ENCODE measurements at places on chromosomes 12 and 14. TPM values are rescaled to one million over a fixed set of nuclear protein-coding genes. Genes with fewer than 3 reads are reported as not detected.

DNA sequence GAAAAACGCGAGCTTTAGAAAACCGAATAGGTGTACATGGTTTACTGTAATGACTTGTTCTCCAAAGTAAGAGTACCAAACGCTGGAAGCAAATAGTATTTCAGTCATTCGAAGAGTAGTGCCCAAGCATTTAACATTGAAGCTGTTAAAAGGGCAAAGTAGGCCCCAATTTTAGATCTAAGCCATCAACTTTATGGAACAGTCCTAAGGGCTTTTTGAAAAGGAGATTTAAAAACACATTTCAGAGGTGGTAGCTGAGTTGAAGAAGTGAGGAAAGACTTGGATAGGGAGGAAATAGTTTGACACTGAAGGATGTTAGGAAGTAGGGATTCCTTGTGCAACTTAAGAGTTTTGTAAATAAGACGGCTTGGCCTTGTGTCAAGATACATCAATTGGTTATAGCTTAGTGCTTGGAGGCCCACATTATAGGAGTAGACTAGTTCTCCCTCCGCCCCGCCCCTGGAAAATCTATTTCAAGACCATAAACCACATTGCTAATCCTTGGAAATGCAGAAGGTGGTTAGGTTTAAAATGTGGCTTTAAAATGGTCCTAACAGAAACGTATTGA lies 783 bp upstream of the TUBA1B start:
- peak; percentile 54 for DNase-seq

- DNase-seq: no peak
Observed at GRCh38 chr14:99602054-99602787, 1.8 kb downstream of the CCDC85C start.

Gene KCNC2
- total RNA-seq: not detected

Gene GLI1
- total RNA-seq: 0.49 TPM

Gene SERPINA5
- total RNA-seq: 0.49 TPM

Gene CLEC2A
- total RNA-seq: not detected

Gene MYH6
- not detected for total RNA-seq

Gene SMCO2
- total RNA-seq: not detected

DNA sequence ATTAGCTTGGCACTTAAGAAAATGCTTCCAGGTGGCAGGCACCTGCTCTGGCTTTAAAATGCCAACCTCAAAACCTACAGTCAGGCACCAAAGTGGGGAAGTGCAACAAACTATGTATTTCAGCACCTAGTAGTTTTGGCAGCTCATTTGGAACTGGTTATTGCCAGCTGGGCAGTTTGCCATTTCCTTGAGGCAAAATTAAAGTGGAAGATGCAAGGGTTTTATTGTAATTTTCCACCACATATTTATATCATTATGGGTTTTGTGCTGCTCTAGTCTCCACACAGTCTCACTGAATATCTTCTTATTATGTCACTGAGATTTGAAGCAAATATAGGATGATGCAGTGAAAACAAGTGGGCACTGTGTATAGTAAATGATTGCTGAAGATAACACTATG lies 117.0 kb downstream of the PRKD1 start:
- DNase-seq: peak; percentile 66

- DNase-seq: no peak
Observed at GRCh38 chr12:120209851-120210250, 8.9 kb upstream of the RPLP0 start.

DNA sequence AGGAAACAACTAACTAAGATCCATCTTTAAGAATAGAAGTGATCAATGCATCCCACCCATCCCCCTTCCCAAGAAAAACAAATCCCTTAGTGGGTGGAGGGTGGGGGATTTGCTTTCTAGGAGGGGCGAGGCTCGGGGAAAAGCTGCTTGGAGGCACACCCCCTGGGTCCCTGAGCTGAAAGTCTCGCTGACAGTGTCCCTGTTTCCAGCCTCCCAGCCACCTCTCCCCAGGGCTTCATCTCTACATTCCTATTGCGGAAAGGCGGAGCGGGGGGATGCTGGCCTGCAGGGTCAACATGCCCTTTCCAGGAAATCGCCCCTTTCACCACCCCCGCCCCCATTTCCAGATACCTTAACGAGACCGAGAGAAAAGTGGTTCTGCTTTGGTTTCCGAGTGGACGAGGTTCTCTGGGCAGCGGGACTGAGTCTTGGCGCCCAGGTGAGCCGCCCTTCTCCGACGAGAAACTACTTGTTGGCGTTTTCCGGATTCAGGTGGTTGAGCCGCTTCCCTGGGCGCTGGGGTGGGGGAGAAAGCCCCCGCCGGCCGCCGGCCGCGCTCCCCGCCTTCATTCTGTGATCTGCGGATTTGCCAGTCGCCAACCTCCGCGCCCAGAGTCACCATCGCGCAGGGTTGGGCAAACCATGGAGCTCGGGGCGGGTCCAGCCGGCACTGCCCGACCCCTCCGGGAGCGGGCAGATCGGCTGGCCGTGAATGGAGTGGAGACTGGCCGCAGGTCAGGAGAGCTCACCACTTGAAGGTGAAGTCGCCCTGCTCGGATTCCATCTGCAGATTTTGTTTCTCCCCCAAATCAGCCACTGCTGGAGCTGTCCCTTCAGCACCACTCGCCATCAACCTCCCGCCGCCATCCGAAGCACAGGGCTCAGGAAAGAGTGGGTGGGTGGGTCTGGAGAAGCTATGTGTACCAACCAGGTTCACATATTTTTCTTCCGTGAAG lies 505 bp downstream of the KCNC2 start:
- peak; percentile 3 for DNase-seq

DNA sequence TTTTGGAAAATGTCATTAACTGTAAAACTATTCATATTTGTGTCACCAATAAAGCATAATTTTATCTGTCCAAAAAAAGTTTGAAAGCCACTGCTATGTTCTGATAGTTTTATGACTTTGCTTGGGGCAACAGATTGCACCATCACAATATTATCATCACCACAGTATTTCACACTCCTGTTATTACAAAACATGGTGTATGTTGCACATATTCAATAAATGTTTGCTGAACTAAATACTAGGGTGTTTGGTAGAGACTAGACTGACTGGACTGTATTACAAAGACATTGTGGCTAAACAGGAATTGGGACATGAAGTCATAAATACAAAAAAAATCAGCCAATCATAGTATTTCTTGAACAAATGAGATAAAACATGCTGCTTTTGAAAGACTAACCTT lies 55.1 kb downstream of the PAWR start:
- no peak for DNase-seq

- peak; percentile 93 for DNase-seq
Observed at GRCh38 chr12:62631471-62632410, 165.1 kb downstream of the MON2 start.

Gene NEMP1
- 30.4 TPM for total RNA-seq

DNA sequence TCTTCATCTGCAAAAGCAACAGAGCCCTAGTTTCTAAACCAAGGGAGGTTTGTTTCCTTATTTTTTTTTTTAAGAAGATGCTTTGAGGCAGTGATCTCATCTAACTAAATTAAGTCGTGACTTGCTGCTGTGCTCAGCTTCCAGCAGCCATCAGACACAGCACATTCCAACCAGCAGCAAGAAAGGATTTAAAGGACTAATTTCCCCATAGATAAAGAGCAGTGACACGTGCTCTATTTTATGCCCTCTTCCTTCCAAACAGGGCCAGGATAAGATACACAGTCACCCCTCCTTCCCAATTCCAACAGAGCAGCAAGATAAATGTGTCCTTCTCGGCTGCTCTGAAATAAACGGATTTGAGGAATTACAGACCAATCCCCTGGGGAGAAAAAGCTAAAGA lies 81.7 kb downstream of the PRKAB1 start:
- no peak for DNase-seq

- no peak for DNase-seq
Observed at GRCh38 chr14:72889366-72889765, 4.5 kb downstream of the DPF3 start.

DNA sequence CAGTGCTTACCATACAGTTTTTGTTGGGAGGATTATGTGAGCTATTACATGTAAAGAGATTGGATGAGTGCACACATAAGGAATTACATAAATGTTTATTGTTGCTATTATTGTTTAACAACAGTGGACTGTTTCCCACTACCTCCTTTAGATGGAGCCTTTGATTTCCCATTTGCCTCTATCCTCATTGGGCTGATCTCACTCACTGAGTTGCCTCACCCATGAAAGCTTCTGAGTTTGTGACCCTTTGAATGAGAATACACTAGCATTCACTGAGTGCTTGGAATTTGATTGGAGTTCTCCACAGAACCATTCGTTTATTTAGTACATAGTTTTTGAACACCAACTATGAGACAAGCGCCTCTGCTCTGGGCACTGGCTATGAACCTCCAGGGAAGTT lies 121.0 kb downstream of the HELB start:
- no peak for DNase-seq

DNA sequence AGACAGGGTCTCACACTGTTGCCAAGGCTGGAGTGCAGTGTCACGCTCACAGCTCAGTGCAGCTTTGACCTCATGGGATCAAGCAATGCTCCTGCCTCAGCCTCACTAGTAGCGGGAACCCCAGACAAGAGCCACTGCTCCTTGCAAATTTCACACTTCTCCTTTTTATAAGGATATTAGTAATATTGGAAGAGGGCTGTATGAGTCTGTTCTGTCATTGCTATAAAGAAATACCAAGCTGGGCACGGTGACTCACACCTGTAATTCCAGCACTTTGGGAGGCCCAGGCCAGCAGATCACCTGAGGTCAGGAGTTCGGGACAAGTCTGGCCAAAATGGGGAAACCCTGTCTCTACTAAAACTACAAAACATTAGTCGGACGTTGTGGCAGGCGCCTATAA lies 12.9 kb upstream of the ORAI1 start:
- no peak for DNase-seq

GRCh38 chr14:51869411-51870100 lies 9.1 kb downstream of the GNG2 start:
- peak; percentile 53 for DNase-seq

GRCh38 chr12:95077341-95077740 lies 3.9 kb upstream of the NR2C1 start:
- no peak for DNase-seq

Gene CD27
- total RNA-seq: not detected

DNA sequence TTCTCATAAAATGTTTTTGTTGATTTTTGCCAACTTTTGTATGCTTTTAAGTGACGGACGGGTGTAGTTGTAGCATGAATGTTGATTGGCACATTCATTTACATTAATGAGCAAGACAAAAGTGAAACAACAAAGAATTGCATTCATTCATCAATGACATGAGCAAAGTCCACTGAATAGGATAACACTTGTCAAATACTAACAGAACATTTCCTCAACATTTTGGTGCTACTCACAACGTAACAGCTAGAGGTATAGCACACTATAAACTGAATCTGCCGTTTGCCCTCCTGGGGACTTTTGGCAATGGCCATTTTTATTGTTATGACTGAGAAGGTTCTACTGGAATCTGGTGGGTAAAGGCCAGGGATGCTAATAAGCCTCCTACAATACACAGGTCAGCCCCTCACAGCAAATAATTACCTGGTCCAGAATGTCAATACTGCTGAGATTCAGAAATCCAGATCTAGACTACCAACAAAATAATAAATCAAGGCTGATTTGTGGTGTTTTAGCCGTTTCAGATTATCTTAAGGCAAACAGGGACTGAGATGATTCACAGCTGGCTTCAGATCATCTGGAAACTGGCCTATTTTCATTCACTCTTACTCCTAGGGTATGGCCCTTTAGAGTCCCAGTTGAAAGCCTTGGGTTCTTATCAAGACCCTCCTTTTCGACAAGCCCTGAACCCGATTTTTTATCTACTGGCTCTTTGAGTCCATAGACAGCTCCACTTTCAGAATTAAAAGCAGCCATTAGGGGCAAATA lies 22.5 kb upstream of the CDKN3 start:
- DNase-seq: peak; percentile 21

DNA sequence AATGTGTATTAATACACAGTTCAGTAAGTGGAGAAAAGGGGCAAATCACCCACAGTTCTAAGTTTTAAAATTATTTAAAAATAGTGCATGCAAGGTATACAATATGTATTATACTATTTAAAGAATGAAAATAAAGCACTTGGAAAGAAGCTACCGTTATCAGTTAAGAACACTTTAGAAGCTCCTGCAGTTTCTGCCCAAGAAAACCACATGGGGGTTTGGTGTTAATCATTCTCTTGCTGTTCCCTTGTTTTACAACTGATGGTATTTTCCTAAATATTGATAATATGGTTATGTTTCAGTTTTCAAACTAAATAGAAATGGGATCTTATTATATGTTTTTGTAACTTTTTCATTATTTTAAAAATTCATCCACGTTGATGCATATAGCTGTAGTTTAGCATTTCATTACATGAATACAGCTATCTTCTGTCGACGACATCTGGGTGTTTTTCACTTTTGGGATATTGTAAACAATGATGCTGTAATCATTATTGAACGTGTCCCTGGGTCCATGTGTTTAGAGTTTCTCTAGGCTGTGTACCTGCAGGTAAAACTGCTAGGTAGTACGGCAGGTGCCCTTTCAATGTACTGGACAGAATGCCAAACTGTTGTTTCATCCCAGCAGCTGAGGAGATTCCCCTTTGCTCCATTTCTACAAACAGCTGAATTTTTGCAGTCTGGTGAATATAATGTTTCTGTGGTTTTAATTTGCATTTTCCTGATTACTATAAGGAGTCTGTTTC lies 64.1 kb downstream of the APPL2 start:
- DNase-seq: no peak

DNA sequence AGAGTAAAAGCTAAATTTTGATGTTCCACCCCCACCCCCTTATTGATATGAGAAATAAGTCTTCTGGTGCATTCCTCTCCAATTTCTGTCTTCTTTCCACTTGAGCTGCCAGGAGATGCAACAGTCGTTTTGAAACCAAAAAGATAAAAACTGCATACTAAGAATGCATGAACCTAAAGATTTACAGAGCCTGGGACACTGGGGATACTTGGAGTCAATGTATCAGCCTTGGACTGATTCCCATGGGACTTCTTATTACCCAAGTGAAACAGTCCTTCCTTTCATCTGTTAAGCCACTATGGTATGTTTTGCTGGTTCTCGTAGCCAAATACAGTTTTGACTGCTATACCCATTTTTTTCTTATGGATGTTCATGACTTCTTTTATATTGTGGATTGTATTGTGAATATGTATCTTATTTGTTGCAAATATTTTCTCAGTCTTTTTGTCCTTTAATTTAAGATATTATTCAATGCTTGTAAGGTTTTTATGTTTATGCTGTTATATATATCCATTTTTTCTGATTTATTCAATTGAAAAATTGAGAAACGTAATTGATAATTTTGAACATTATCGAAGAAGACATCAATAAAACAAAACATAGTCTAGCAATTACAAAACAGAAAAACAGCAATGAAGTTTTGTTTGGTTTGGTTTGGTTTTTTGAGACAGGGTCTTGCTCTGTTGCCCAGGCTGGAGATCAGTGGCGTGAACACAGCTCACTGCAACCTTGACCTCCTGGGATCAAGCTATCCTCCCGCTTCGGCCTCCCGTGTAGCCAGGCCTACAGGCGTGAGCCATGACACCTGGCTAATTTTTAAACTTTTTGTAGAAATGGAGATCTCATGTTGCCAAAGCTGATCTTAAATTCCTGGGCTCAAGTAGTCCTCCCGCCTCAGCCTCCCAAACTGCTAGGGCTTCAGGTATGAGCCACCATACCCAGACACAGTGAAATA lies 85.4 kb upstream of the ETV6 start:
- no peak for DNase-seq

Gene TSPAN19
- not detected for total RNA-seq

Gene SERPINA12
- not detected for total RNA-seq

Gene G2E3
- total RNA-seq: 29.1 TPM
